Activated CD4-positive, CD25-positive, alpha-beta regulatory T cell (primary cell): ENCODE measurements at places on chromosomes 1 and 21.
A peak's percentile ranks its signal among the peaks of the same experiment; 100 is the strongest.

GRCh38 chr1:16155537-16156410 is at the start of gene EPHA2:
EPHA2 (minus strand) TSS chr1:16156069; CDS start chr1:16155932, 137 bp downstream.
- no peak for DNase-seq

GRCh38 chr1:57843760-57844159 is 419.9 kb upstream of the DAB1 start:
- no peak for DNase-seq

- no peak for DNase-seq
Observed at GRCh38 chr1:86441581-86441980, 17.6 kb downstream of the CLCA2 start.

GRCh38 chr1:21165646-21166045 is 11.1 kb downstream of the EIF4G3 start:
- no peak for DNase-seq

GRCh38 chr1:9279172-9279840 is 13.4 kb upstream of the SPSB1 start:
- no peak for DNase-seq

GRCh38 chr21:45126204-45126626 is 51.8 kb downstream of the ADARB1 start:
- no peak for DNase-seq

- DNase-seq, result no peak
Observed at GRCh38 chr1:169860187-169860586, 33.5 kb downstream of the SCYL3 start.

DNA sequence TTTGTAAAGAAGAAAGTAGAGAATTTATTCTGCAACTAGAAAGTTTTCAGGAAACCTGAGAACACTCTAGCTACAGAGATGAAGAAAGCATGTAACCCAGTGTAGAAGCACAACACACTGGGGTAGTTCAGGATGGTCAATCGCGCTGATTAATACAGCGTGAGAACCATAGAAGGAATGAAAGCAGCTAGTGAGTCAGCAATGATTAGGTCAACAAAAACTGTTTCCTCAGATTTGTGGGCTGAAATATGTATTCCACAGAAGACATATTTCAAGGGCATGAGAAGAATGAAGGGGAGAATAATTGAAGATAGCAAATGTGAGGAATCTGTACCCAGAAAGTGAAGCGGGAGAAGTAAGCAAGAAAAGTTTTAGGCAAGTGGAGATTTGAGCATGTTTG is 97.8 kb upstream of the ADGRL2 start:
- DNase-seq, result no peak

- peak; percentile 64 for DNase-seq
Observed at GRCh38 chr1:110060034-110060661, 10.3 kb downstream of the ALX3 start.
